ENCODE measurements at places on chromosomes 7 and 10.

GRCh38 chr10:121696854-121697253, 98.6 kb upstream of the FGFR2 start:
- peak; percentile 28 for DNase-seq

DNA sequence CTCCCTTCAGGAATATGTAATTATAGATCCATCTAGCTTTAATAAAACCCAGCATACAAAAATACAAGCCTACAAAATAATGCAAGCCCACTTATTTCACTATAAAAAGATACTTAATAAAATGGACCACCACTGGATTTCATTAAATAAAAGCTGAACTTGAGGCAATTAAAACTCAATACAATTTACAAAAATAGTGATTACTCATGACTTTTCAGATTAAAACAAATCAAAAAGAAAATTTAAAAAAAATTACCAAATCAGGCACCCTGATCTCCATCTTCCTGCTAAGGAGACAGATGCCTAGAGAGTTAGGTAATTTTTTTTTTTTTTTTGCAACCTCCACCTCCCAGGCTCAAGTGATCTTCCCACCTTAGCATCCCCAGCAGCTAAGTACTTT, 41.8 kb downstream of the PRTFDC1 start:
- DNase-seq = no peak

- no peak for DNase-seq
Measured at GRCh38 chr7:66050337-66050957, 25.2 kb upstream of the ASL start.

- no peak for DNase-seq
Measured at GRCh38 chr7:55557666-55558188, 14.6 kb downstream of the VOPP1 start.

DNA sequence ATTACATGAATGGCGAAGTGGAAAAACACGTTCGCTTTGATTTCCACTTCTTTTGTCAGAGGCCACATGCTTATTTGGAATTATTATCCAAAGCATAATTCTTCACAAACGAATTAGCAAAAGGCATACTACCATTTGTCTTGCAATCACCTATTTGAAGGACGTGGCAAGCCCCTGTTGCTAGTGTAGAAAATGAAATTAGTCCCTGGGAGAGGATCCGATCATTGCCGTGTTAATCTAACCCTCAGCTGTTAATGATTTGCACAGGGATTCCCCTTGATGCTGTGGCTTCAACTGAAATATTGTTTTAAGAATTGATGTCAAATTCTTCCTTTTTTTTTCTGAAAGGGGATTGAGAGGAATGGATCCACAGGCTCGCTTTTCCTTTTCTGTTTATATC, 4.6 kb downstream of the AGMO start:
- no peak for DNase-seq

GRCh38 chr10:49611816-49612512, 1.9 kb downstream of the SLC18A3 start:
- no peak for DNase-seq

- peak; percentile 70 for DNase-seq
Measured at GRCh38 chr7:87564296-87564963, 36.3 kb downstream of the ABCB1 start.

- DNase-seq = no peak
Measured at GRCh38 chr7:99920149-99920548, 819 bp upstream of the TRIM4 start.

Measured in H4 (cell line).